Activated T-cell treated with anti-CD3 and anti-CD28 coated beads, Interleukin-2, amount 50 U/mL, for 24 hours (primary cell): ENCODE measurements at places on chromosomes 13 and 19.

DNA sequence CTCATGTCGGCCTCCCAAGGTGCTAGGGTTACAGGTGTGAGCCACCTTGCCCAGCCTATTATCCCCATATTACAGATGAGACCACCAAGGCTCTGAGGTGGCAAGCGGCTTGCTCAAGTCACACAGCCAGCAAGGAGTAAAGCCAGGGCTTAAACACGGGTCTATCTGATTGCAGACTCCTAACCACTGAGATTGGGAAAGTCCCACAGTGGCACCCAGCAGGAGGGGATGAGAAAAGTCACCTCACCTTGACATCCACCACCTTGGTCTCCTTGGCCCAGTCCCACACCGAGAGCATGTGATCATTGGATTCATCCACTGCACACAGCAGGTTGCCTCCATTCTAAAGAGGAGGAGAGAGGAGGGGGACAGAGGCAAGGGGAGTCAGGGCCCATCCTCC is 9.5 kb downstream of the EML2 start:
- H3K27me3 ChIP-seq, result no peaks in the 10 kb centered on the region
- H3K4me1 ChIP-seq, result peaks cover 23% of the 10 kb centered on the region
- H3K36me3 ChIP-seq, result peaks cover 80% of the 10 kb centered on the region
- no peak for DNase-seq

DNA sequence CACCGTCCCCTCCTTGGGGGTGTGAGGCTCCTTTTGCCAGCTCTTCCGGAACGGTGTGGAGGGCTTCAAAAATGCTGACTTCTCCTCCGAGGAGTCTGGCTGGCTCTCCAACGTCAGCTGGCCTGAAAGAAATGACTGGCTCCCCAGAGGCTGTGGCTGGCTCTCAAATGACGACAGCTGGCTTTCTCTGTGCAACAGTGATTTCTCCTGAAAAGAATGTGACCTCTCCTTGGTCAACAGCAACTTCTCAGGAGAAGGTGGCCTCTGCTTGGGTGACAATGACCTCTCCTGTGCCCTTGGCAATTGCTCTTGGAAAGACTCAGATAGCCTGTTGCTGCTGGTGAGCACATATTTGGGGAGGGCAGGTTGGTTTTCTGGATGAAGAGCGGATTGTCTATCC is 29.2 kb downstream of the ONECUT3 start:
- H3K27me3 ChIP-seq, result peaks cover 71% of the 10 kb centered on the region
- DNase-seq, result no peak
- no peaks in the 10 kb centered on the region for H3K4me1 ChIP-seq
- no peak overlapping the region for H3K27ac ChIP-seq
- no peaks in the 10 kb centered on the region for H3K36me3 ChIP-seq

- H3K27me3 ChIP-seq, result peaks cover 6% of the 10 kb centered on the region
- no peaks in the 10 kb centered on the region for H3K36me3 ChIP-seq
- H3K4me1 ChIP-seq, result peaks cover 24% of the 10 kb centered on the region
- H3K4me3 ChIP-seq, result no peak overlapping the region
- DNase-seq, result no peak
Measured at GRCh38 chr13:98664924-98665637, 87.4 kb downstream of the SLC15A1 start.

GRCh38 chr13:89897681-89898080 is 1449.8 kb upstream of the MIR17HG start:
- DNase-seq, result no peak
- H3K4me1 ChIP-seq, result no peaks in the 10 kb centered on the region
- H3K4me3 ChIP-seq, result no peak overlapping the region
- H3K27ac ChIP-seq, result no peak overlapping the region

DNA sequence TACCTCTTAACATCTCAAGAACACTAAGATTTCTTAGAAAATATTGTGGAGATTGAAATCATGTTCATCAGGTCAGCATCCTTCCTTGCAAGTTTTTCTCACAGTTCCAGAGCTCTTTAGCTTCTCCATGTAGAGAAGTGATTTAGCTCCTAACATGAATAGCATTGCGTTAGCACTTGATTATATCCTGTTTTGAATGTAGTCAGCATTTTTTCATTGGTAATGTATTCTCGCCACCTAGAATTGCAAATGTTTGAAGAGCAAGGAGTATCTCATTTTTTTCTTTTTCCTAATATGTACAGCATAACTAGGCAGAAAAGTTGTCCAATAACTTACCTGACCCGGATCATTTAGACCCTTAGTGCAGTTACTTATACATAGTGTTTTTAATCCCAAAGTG is 6.6 kb downstream of the ZNF470 start:
- H3K4me3 ChIP-seq, result no peak overlapping the region
- no peak overlapping the region for H3K27ac ChIP-seq
- no peak for DNase-seq
- H3K36me3 ChIP-seq, result peaks cover 95% of the 10 kb centered on the region

- peaks cover 70% of the 10 kb centered on the region for H3K36me3 ChIP-seq
- H3K27ac ChIP-seq, result peak overlapping the region; percentile 33
- peaks cover 7% of the 10 kb centered on the region for H3K4me1 ChIP-seq
- DNase-seq, result no peak
- H3K27me3 ChIP-seq, result no peaks in the 10 kb centered on the region
- H3K4me3 ChIP-seq, result no peak overlapping the region
Measured at GRCh38 chr19:45070861-45071544, 5.3 kb downstream of the ZNF296 start.

DNA sequence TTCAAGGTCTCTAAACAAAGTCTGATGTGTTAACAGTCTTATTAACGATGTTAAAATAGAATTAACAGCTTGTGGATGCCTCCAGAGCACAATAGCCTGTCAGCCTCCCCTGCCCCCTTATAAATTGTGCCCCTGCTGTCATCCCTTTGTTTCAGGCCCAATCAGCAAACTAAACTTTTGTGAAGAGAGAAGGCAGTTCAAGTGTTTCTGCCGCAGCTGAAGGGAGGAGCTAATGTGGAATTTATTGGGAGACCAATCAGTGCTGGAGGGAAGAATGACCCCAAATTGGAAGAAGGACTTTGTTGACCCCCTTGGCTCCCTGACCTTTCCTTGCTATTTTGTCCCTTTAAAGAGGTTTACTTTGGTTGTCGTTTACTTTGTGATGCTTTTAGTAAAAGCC is 160.5 kb downstream of the TM9SF2 start:
- no peak for DNase-seq
- no peak overlapping the region for H3K4me3 ChIP-seq
- H3K36me3 ChIP-seq, result no peaks in the 10 kb centered on the region

DNA sequence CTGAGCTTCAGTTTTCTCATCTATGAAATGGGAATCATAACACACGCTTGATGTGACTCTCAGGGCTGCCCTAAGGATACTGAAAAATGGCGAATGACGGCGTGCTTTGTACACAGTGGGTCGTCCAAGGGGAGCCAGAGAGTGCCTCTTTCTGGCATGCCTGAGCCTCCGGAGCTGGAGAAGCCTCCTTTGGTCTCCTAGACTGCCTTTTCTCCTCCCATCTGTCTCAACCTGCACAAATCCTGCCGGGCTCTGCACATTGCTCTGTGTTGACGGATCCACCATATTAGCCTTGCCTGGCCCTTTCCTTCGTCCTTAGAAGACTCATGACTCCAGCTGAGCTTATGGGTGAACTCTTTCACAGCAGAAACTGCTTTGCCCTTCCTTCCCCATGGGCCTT is 220.9 kb downstream of the TSHZ3 start:
- H3K4me3 ChIP-seq, result no peak overlapping the region
- H3K27me3 ChIP-seq, result peaks cover 10% of the 10 kb centered on the region
- peaks cover 7% of the 10 kb centered on the region for H3K4me1 ChIP-seq
- DNase-seq, result no peak
- no peak overlapping the region for H3K27ac ChIP-seq
- no peaks in the 10 kb centered on the region for H3K36me3 ChIP-seq

DNA sequence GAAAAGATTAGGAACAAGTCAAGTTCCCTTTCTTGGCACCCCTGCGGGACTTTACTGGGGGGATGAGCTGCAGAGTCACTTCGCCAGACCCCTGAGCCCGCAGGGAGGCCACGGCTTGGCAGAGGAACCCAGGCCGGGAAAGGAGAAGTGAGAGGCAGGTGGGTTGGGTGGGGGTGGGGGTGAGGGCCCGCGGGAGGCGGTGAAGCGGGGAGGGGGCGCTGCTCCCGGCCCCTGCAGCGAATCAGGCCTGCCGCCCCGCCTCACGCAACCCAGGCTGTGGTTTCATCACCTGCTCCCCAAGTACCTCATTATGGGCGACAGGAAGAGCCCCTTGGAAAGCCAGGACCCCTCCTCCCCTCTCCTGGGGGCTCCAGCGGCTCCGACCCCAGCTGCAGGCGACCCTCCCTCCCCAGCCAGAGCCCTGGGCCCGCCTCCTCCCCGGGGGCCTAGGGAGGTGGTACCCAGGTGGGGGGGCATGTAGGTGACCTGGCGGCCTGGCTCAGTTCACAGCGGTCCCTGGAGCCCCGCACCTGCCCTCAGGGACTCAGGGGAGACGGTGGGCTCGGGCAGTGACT is 9.5 kb downstream of the MEF2B start:
- no peak for DNase-seq
- peaks cover 1% of the 10 kb centered on the region for H3K4me1 ChIP-seq
- H3K36me3 ChIP-seq, result peaks cover 14% of the 10 kb centered on the region
- no peak overlapping the region for H3K4me3 ChIP-seq
- H3K27ac ChIP-seq, result no peak overlapping the region

DNA sequence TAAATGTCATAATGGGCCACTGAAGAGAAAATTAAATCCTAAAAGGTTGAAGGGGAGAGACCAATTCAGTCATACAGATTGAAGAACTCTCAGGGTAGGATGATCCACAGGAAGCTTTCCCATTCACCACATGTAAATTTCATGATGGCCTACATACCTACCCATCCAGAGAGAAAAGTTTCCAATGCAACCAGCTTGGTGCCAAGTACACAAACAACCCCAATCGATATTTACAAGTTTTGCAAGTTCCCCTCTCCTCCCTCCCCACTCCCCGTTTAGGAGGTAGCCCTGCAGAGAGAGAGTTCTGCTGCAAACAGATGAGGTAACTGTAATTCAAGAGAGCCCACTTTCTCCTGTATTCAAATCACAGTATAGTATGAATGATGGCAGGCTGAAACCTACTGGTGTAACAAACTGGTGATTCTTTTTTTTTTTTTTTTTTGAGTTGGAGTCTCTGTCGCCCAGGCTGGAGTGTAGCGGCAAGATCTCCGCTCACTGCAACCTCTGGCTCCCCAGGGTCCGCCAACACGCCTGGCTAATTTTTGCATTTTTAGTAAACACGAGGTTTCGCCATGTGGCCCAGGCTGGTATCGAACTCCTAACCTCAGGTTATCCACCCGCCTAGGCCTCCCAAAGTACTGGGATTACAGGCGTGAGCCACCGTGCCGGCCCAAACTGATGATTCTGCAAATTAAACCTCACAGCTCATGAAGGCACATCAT is 14.4 kb downstream of the FOXO1 start:
- H3K27ac ChIP-seq, result peak overlapping the region; percentile 97
- H3K36me3 ChIP-seq, result peaks cover 39% of the 10 kb centered on the region
- no peaks in the 10 kb centered on the region for H3K27me3 ChIP-seq
- peaks cover 96% of the 10 kb centered on the region for H3K4me1 ChIP-seq

GRCh38 chr13:82800391-82800790 is 1081.9 kb downstream of the SLITRK1 start:
- H3K27me3 ChIP-seq, result no peaks in the 10 kb centered on the region
- no peaks in the 10 kb centered on the region for H3K4me1 ChIP-seq
- DNase-seq, result no peak
- H3K27ac ChIP-seq, result no peak overlapping the region

DNA sequence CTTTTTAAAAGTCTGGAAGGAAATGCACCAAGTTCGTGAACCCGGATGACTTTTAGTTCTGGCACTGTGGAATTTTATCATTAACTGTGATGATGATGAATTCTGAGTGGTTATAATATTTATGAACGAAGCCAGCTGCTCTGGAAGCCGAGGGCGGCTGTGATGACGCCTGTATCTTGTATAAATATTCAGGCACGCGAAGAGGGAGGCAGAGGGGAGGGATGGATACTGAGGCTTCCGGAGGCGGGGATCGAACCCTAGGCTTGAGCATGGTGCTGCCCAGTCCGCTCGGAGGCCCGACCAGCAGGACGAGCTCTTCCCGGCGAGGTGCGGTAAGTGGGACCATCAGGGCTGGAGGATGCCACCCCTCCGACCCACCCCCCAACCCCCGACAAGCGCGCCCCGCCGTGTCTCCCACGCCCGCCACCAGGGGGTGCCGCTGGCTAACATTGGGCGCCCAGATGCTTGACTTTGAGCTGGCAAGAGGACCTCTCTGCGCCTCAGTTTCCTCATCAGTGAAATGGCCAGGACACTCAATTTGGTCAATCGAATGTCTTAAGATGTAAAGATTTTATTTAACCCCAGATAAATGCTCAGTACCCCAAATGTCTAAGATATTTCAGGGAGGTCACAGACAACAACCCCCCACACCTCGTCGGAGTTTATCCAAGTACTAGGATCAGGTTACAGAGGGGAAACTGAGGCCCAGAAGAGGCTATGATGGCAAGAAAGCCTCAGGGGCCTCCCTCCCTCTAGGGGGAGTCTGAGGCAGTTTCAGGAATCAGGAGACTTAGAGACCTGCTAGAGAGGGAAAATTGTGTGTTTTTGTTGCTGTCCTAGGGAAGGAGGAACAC is 4.5 kb upstream of the RAB3A start:
- H3K4me3 ChIP-seq, result no peak overlapping the region
- peaks cover 8% of the 10 kb centered on the region for H3K27me3 ChIP-seq
- H3K27ac ChIP-seq, result no peak overlapping the region
- H3K4me1 ChIP-seq, result peaks cover 16% of the 10 kb centered on the region
- peaks cover 3% of the 10 kb centered on the region for H3K36me3 ChIP-seq
- DNase-seq, result peak; percentile 78

- no peaks in the 10 kb centered on the region for H3K27me3 ChIP-seq
- no peak overlapping the region for H3K27ac ChIP-seq
- no peak overlapping the region for H3K4me3 ChIP-seq
- no peak for DNase-seq
- H3K36me3 ChIP-seq, result peaks cover 15% of the 10 kb centered on the region
- H3K4me1 ChIP-seq, result peaks cover 2% of the 10 kb centered on the region
Measured at GRCh38 chr19:38034492-38034860, 127.5 kb downstream of the SIPA1L3 start.

DNA sequence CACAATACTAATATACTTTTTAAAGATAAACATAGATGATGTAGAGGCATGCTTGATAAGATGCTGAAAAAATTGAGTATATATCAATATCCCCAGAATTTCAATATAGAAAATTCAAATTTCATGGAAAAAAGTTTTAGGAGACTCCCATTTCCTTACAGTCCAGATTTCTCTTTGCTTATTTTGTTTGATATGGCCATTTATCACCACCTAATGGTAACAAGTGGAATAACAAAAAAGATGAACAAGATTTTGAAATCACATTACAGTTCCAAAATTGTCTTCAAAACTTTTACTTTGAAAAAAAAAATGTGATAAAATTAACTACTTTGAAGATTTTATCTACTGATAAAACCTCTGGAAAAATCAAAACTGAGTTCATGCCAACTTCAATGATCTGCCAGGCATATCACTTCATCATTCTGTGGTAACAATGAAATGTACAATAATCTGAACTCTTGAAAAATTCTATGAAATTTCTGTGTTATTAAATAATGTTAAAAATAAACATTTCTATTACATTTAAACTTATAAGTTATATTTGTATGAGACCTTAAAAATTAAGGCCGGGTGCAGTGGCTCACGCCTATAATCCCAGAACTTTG is 17.5 kb downstream of the MIPEP start:
- no peaks in the 10 kb centered on the region for H3K4me1 ChIP-seq
- DNase-seq, result no peak
- no peak overlapping the region for H3K27ac ChIP-seq
- H3K4me3 ChIP-seq, result no peak overlapping the region
